Panc1 (cell line): ENCODE measurements at places on chromosomes 1 and 21.

DNA sequence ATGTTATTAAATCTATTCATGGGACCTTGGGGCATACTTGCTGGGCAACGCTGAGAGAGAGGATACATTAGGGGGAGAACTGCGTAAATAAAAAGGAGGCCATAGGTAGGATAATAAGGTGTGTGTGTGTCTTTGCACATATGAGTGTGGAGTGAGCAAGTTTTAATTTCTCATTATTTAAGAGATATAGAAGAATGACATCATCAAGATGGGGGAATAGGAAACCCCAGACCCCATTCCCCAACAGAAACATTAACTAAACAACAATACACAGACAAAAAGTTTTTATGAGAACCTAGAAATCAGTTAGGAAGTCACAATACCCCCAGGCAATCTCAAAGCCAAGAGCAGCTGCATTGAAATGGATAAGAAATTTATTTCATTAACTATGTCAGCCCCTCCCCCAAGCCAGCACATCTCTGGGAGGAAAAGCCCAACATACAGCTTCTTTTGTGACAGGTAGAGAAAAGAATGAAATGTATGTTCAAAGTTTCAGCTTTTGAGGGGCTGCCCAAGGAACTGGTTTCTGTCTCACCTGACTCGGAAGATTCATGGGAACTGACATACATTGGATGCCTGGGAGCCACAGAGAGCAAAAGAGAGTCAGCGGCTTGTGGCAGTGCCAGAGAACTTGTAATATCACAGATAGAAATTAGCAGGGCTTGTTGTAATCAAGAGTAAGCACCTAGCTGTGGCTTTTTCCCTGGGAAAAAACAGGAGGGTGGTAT lies 234.3 kb upstream of the NFIA start:
- no peak for DNase-seq

DNA sequence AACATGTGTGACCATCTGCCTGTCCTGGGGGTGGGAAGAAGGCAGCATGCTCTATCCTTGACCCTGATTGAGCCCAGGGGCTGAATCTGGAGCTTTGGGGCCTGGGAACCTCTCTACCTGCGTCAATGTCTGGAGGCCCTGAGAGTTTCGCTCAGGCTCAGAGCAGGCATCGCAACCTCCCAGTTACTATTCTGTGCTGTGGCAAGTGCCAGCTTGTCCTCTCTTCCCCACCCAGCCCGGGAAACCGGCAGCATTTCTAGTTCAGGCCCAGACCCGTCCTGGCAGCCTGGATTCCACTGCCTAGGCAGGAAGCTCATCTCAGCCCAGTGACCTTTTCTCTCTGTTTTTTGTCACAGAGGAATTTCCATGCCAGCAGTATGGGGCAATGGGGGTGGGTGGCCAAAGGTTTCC lies 10.0 kb upstream of the IRF6 start:
- no peak for DNase-seq

- peak; percentile 86 for DNase-seq
Observed at GRCh38 chr1:16187748-16188401, 24.6 kb downstream of the ARHGEF19 start.

- no peak for DNase-seq
Observed at GRCh38 chr1:34739613-34740012, 15.2 kb upstream of the GJB5 start.

- DNase-seq, result no peak
Observed at GRCh38 chr1:25711555-25712298, 88.3 kb upstream of the SELENON start.

- DNase-seq, result no peak
Observed at GRCh38 chr21:30337276-30337744, at the start of gene KRTAP27-1. TSS of gene KRTAP27-1 (minus strand) at chr21:30337694. CDS start at chr21:30337668, 26 bp downstream.

DNA sequence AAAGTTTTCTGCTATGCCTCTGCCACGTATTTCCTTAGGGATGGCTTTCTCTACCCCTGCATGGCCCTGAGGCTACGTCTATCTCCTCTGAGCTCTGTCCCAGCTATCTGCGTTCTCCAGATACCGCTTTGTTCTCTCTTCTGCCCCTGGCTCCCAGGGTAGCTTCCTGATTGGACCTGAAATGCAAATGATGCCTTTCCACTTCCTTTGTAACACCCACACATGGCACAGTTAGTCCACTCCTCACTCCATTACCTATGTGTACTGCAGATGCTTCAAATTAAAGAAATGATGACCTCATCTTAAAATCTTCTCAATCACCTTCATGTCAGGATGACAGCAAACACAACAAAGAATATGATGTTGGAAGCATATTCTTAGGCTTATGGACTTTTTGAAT lies 138.6 kb upstream of the POGK start:
- DNase-seq, result no peak

DNA sequence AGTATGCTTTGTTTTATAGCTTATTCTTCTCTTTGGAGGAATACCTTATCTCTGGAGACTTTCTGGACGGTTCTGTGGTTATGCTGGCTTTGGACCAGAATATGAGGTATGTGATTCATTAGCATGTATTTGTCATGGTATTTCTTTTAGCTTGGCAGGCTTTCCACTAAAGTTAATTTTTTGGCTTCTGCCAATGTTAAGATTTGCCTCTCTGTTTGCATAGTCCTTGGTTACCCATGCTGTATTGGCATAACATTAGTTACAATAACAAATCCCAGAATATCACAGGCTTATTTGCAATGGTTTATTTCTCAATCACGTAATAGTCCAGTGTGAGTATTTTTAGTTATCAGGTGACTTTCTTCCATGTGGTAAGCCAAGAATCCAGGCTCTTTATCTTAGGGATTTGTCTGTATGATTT lies 9.7 kb downstream of the ZMPSTE24 start:
- DNase-seq, result no peak

DNA sequence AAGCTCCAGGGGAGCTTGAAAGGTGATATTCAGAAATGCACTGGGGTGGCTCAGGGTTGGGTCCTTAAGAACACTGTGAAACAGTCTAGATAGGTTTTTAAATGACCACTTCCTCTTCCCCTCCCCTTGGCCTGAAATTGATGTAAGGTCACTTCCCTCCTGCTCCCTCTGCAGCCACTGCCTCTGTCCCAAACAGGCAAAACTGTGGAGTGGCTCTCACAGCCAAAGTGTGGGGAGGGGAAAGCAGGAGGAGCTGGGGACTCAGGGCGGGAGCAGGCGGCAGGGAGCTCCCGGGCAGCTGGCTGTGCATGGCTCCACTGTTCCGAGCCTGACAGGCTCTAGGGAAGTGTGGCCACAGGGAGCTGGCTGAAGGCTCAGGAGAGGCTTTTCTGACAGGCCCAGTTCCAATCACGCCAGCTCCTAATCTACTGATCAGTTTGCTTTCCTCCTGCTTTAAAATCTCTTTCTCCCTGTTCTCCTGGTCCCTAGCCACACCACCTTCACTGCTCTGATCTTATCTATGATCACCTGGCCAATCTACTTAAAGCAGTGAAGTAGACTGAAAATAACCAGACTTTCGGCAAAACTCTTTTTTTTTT lies 5.1 kb upstream of the CSRP1 start:
- no peak for DNase-seq

GRCh38 chr1:246588159-246588721 lies 22.0 kb downstream of the CNST start:
- no peak for DNase-seq

DNA sequence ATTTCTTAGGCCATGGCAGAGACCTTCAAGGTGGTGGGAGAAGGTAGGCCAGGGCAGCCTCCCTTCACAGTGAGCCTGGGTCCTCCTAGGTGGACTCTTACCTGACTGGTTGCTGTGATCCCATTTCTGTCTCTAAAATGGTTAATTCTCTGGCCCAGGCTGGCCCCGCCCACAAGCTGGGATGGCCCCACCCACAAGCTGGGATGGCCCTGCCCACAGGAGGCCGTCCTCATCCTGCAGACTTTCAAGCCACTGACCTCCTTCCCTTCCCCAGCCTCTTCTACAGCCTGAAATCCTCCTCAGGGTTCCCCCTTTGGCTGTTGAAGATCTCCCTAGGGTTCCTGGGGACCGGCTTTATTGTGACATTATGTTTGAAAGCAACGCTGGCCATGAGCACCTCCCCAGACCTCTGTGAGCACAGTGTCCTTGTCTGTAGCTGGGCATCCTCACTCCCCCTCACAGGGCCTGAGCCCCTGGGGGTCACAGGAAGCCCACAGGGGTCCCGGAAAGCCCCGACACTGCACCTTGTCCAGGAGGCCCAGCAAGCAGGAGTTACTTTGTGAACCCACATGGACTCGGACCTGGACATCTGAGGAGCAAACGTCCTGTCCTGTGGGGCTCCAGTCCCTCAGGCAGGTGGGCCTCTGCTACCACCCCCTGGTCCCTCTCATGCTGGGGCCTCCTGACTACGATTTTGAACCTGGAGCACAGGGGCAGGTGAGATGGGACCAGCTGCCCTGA lies 621.7 kb downstream of the MATN1 start:
- DNase-seq, result no peak

DNA sequence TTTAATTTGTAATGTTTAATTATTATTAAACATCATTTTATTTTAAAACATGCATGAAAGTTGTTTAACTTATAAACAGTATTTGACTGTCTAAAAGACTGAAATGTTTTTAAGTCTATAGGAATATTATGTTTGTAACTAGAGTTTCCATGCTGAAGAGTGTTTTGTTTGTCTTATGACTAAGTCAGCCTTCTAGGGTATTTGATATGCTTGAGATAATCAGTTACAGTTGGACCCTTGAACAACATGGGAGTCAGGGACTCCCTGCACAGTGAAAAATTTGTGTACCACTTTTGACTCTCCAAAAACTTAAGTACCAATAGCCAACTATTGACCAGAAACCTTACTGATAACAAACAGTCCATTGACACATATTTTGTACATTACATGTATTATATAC lies 45.5 kb upstream of the KANK4 start:
- no peak for DNase-seq

DNA sequence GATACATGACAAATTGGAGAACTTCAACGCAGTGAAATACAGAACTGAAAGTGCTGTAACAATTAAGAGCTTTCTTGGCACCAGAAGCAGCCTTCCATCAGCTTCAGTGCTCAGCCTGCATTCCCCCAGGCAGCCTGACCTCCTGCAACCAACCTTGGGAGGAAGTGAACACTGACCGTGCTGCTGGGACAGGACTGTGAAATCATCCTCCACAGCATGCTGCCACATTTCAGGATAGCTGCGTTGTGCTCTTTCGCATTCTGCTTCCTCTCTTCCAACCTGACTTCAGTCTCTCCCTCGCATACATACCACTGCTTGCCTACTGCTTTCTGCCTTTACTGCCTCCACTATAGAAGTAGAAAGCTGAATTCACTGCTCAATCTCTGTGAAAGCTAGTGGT lies 388.6 kb downstream of the RWDD3 start:
- no peak for DNase-seq

- no peak for DNase-seq
Observed at GRCh38 chr21:28358702-28359101, 634.0 kb downstream of the LTN1 start.

DNA sequence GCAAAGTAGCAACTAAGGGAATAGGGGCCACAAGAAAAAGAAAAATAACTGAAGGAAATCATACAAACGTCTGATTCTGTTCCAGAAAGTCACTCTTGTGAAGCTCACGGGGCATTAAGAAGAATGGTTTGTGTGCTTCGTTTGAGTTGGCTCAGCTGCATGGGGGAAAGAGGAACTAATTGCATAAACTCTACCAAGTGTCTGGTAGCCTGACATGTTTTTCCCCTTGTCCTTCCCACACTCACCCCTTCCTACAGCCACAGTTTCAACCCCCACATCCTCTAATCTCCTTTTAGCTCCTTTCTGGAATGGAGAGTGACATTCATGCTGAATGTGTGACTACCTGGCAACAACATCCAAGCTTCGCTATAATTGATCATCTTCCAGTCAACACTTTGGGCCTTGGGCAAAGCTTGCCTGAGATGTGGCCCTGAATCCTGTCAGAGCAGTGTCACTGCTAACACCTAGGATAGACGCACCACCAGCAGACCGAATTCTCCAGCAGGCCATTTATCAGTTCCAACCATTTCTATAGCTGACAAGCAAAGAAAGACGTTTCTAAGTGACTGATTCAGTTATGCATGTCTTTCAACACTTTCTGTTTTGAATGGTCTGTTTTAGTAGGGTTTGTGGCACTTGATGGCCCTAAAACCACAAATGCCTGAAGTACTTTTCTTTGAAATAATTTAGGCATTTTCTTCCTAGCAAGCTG lies 439.6 kb downstream of the TTLL7 start:
- no peak for DNase-seq

DNA sequence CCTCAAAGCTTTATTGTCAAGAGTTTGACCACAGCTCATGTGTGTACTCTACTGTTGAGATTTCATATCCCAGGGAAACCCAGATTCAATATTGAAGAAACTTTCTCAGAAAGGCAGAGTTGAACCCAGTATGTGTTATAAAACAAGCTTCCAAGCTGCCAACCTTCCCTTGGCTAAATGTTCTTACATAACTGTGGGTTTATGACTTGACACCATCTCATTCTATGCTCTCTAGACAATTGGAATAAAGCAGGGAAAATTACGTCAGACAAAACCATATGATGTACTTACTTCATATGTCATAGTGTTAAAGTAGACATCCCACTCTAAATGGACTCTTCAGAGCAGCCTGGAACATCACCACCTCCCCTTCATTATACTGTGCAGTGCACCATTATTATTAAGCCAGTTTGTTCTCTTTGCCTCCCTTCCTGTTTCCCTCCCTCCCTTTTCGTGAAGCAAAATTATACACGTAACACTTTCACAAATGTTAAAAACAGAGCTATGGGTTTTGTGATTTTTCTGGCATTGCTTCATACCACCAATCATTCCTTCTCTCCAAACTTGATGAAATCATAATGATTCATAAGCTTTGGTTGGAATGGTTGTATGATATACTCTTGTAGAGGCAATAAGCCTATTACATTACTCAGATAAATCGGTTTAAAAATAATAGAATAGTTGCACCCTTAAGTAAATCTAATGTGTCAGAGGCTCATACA lies 507.2 kb downstream of the LTN1 start:
- no peak for DNase-seq

GRCh38 chr1:52955129-52955970 lies 28.3 kb downstream of the SCP2 start:
- DNase-seq, result no peak

DNA sequence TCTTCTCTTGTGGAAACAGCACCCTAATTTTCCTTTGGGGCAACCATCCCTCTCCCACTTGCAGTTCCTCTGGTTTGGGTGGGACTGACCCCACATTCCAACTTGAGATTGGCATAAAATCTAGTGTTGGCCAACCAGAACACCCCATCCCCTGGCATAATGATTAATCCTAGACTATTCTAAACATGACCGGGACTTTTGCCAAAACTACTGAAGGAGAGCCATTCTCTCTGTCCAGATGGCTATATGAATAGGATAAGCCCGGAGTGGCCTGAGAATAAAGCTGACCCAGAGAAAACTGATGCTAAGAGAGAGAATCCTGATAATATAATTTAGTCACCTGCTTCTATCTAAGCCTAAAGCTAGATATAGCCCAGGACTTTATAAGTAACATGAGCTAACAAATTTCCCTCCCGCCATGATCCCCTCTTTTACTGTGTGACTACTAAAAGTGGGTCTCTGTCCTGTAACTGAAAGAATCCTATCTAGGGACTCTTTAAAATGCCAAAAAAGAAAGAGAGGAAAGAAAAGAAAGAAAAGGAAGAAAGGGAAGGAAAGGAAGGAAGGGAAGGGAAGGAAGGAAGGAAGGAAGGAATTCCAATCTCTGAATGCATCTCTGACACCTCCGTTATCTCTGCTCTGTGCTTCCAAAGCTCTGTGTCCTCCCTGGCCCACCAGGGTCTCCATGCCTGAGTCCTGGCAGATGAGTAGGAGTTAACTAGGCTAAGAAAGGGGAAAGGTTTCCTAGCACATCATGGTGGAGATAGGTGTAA lies 28.0 kb upstream of the NRDC start:
- no peak for DNase-seq
